MCF 10A (cell line): ENCODE measurements at places on chromosomes 3 and 15.

DNA sequence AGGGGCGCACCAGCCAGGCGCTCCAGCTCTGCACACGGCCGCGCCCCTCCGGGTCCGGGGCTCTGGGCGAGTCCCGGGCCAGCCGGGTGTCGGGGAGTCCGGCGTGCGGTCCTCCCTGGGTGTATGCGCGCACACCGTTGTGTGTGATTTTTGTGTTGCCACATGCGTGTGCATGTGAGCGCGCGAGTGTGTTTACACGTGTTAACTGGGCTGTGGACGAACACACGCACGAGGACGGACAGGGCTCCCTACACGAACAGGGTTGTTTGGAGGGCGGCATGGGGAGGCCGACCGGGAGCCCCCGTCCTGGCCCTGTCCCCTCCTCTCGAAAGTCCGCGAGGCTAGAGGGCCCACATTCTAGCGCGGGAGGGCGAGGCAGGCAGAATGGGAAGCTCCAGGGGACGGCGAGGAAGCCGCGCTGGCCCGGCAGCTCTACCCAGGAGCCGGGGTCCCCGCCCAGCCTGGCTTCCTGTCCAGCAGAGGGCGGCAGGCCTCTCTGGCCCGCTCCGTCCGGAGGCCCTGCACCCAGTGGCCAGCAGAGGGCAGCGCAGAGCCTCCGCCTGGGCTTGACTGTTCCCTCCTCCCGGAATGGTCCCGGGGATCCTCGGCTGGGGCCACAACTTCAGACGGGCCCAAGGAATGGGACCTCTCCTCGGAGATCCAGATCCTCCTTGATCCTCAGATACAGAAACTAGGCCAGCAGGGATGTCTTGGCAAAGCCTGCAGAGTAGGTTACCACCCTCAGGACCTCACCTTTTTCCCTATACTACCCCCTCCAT is 611 bp upstream of the LINGO1 start:
- DNase-seq = peak; percentile 84

GRCh38 chr15:58139989-58140522 is 1.9 kb downstream of the AQP9 start:
- DNase-seq = peak; percentile 29

- DNase-seq = no peak
These were observed 298.1 kb upstream of the THBS1 start for GRCh38 chr15:39282663-39283208.

DNA sequence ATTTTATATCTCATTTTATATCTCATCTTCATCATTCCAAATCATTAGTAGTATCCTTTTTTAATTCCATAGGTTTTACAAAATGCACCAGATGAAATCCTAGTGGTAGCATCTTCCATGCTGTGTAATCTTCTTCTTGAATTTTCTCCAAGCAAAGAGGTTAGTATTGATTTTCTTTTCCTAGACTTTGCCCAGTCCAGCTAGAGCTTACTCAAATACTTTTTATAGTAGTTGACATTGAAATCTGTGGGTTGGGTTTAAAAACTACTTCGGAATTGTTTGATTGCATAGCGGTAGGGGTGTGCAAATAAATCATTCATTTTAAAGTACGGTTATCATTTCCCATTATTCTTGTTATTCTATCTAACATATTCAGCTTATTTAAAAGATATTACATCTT is 62.6 kb downstream of the NME9 start:
- no peak for DNase-seq

DNA sequence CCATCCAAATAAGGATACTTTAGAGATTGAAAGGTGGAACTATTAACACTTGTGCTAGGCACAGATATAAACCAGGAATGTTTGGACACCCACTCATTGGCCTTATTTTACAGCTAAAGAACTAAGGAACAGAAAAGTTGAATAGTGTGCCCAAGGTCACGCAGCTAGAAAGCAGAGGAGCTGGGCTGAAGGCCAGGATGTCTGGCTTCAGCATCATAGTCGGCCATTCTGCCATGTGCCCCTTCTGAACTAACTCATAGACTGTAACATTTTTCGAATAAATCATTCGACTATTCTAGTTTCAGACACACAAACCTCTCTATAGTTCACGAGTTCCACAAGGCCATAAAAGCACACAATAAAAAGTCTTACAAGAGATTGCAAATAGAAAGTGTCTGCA is 71.1 kb downstream of the SUMF1 start:
- DNase-seq = no peak

GRCh38 chr3:52257911-52258310 is 12.4 kb downstream of the PPM1M start:
- no peak for DNase-seq

- DNase-seq = peak; percentile 80
These were observed 41.6 kb downstream of the MB21D2 start for GRCh38 chr3:192875971-192876565.

GRCh38 chr3:48595075-48595525 is at the start of gene COL7A1:
Gene COL7A1 (minus strand): TSS chr3:48595329. CDS start chr3:48595159, 170 bp downstream.
- no peak for DNase-seq

DNA sequence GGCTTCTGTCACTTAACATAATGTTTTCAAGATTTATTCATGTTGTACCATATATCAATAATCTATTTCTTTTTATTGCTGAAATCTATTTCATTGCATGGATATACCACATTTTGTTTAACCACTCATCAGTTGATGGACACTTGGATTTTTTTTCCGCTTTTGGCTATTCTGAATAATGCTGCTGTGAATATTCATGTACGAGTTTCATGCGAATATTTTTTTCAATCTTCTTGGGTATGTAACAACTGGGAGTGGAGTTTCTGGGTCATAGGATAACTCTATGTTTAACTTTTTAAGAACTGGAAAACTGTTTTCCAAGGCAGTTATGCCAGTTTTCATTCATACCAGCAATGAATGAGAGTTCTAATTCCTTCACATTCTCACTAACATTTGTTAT is 21.7 kb upstream of the GPR160 start:
- no peak for DNase-seq

- DNase-seq = peak; percentile 46
These were observed 72.3 kb downstream of the CORO2B start for GRCh38 chr15:68650901-68651709.

- DNase-seq = peak; percentile 63
These were observed 54.8 kb downstream of the MAGEF1 start for GRCh38 chr3:184656829-184657681.

GRCh38 chr15:89501646-89502045 is 5.3 kb upstream of the RHCG start:
- no peak for DNase-seq

- no peak for DNase-seq
These were observed 8.8 kb downstream of the ABHD6 start for GRCh38 chr3:58246148-58247047.

GRCh38 chr15:79549196-79549595 is 117.1 kb downstream of the MINAR1 start:
- peak; percentile 66 for DNase-seq

GRCh38 chr3:129619726-129620162 is 13.3 kb upstream of the PLXND1 start:
- DNase-seq = no peak

DNA sequence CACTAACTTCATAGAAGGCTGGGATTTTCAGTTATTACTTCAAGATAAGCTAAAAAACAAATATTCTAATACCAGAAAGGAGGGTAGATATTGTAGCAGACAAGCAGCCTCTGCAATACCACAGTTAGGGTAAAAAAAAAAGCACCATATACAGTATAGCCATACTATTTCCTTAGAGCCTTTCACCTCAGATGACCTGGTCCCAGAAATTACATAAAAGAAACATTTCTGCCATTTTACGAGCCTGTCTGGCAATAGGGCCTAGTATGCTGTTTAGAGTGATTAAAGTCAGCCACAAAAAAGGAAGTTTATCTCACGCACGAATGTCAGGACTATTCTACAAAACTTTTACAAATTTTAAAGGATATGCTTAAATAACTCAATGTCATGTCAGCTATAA is 1016.6 kb downstream of the PLOD2 start:
- DNase-seq = no peak

GRCh38 chr3:124584245-124584551 is 146.1 kb upstream of the UMPS start:
- no peak for DNase-seq

DNA sequence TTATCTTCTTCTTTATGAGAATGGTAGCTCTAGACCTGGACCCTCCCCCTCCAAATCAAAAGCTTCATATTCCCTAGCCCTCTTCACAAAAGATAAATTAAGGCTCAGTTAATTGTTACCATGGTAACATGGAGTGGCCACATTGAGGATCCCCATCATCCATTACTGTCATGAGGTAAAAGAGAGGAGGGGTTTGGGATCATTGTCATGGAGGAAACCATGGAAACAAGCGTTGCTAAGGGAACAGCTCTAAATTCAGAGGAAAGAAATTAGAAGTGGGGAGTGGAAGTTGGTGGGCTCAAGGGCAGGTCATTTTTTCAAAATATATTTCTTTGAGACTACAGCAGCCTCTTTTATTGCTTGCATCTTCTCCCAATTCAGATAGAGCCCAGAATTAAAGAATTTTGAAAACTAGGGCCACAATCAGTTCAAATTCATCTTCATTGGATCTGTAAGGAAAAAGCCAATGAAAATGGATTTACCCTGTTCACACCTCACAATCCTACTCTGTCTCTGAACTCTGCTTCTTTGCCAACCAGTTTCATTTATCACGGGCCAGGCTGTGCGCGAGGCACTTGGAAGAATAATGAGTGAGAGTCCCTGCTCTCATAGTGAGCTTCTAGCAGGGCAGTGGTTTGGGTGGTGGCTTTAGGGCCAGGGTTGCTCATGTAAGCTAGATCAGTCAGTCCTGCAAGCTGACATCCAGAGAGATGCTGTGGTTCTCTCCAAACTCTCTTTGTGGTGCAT is 11.6 kb upstream of the AEN start:
- DNase-seq = no peak

- DNase-seq = no peak
These were observed 16.3 kb upstream of the LCTL start for GRCh38 chr15:66581972-66582537.

DNA sequence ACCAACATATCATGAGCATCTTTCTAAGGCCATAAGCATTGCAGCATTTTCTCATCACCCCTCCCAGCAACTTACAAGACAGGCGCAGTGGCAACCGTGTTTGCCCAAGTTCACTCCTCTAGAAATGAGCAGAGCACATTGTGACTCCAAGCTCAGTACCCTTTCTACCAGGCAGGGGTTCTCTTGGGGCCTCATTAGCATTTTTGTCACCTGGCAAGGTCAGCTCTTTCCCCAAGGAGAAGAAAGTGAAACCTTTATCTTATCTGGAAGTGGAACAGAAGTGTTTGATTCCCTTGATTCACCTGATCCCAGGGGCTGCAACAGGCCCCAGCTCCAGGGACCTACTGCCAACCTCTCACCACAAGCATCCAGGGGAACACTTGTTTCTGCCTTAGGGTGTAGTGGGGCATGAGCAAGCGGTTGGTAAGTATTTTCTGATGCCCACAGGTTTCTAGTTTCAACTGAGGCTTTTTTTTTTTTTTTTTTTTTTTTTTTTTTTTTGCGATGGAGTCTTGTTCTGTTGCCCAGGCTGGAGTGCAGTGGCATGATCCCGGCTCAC is 44.0 kb upstream of the HERC1 start:
- DNase-seq = no peak

- no peak for DNase-seq
These were observed 48.0 kb upstream of the SLCO2A1 start for GRCh38 chr3:134077649-134078161.

GRCh38 chr3:112261742-112262141 is 32.3 kb downstream of the SLC9C1 start:
- DNase-seq = no peak

DNA sequence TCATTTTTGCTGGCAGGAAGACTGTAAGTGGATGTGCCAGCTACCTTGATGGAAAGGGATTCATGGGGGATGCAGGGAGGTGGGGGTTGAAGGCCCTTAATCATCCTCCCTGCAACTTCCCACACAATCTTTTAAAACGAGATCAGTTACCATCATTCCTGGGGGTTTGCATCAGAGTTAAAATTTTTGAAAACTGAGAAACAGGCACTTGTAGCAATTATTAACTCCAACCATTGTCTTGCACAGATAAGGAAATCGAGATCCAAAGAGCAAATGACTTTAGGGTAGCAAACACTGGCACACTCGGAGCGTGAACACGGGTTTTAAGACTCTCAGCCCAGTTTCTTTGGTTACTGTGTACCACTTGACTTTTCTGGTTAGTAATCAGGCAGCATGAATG is 41.9 kb downstream of the GPD1L start:
- no peak for DNase-seq

DNA sequence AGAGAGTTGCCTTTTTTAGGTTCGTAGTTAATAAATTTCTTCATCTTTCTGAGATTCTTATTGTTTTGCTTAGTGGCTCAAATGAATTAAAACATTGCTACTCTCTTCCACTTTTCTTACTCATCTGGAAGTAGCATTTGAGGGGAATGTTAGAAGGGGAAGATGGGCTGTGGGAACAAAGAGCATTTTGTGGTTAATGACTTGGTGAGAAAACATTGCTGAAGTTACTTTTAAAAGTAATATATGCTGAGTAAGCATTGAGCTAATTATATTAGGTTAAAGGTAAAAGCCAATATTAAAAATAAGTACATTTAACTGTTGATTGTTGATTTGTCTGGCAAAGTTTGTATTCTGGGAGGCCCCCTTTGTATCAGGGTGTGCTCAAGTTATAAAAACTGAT is 5.7 kb downstream of the MORF4L1 start:
- no peak for DNase-seq

DNA sequence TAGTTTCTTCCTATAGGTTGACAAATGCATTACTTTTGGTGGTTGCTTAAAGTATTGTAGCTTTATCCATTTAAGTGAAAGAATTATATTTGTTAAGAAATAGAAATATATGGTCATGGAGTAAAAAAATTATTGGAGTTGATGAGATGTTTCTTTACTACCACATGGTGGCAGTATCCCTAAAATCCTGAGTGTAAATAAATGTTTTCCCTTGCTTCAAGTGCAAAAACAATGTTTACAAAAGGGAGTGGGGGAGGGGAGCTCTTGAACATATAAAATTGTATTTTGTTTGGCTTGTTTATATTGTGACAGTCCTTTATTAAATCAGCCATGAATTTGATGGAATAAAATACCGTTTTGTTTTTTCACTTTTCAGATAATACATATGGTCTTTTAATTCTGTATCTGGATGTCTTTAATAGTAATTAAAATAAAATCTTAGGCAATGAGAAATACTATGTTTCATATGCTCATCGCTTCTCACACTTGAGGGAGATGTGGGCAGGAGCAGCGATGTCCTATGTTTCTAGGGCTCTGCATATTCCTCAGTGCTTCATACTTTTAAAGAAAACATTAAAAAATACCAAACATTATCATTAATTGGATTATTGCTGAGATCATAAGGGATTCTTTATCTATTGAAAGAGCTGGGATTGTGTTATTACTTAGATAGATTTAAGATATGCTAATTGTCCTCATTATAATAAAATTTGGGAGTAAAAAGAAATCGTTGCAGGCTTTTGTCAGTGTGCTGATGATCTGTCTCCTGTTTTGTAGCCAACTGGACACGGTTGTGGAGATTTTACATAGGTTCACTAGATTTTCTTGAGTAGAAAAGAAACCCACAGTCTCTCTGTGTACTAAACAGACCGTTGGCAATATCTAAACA is 349.7 kb downstream of the TUSC7 start:
- peak; percentile 19 for DNase-seq

DNA sequence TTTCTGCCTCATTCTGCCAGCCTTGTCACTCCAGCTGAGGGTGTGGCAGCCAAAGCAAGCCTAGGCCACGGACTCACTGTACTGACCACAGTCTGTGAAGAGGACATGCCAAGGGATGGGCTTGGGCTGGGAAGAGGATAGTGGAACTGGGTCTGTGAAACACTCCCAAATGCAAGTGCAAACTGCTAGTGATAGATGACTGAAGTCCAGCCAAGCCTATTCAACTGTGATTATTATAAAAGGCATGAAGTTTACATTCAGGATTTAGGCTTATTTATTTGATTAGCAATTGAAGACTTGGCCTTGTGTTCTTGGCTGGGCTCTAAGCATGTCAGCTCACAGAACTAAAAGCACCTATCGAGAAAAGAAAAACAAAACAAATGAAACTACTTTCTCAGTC is 84.9 kb upstream of the UBE2E1 start:
- no peak for DNase-seq
